ENCODE measurements at places on chromosomes 1 and 21.

GRCh38 chr1:208219659-208220282 is 24.4 kb downstream of the PLXNA2 start:
- H3K27me3 ChIP-seq = peaks cover 20% of the 10 kb centered on the region
- no peak for DNase-seq
- no peaks in the 10 kb centered on the region for H3K4me1 ChIP-seq
- no peaks in the 10 kb centered on the region for H3K36me3 ChIP-seq
- no peak overlapping the region for H3K4me3 ChIP-seq
- H3K27ac ChIP-seq = no peak overlapping the region

- H3K4me3 ChIP-seq = no peak overlapping the region
- DNase-seq = no peak
- H3K27ac ChIP-seq = no peak overlapping the region
- no peaks in the 10 kb centered on the region for H3K27me3 ChIP-seq
- no peaks in the 10 kb centered on the region for H3K36me3 ChIP-seq
- no peaks in the 10 kb centered on the region for H3K4me1 ChIP-seq
These were observed 108.5 kb upstream of the KIF26B start for GRCh38 chr1:245046315-245046714.

DNA sequence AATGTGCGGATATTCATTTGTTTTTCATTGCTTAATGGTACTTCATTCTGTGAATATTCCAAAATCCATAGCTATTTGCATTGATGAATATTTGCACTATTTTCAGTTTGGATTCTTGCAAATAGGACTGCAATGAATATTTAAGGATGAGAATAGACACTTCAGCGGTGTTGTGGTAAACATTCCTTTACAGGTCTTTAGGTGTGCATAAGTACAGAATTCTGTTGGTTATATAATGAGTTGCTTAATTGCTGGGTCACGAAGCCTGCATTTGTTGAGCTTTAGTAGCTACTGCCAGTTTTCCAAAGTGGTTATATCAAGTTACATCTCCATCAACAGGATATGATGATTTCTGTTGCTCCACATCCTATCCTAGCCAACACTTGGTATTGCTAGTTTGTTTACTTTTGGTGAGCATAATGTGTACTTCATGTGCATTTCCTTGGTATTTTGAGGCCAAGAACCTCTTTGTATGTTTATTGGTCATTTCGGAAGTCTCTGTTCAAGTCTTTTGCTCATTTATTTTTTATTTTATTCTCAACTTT is 64.2 kb upstream of the CYYR1 start:
- H3K36me3 ChIP-seq = no peaks in the 10 kb centered on the region
- no peaks in the 10 kb centered on the region for H3K4me1 ChIP-seq
- no peak overlapping the region for H3K27ac ChIP-seq
- H3K27me3 ChIP-seq = no peaks in the 10 kb centered on the region
- no peak overlapping the region for H3K4me3 ChIP-seq

GRCh38 chr1:32249831-32250525 is 1.1 kb upstream of the LCK start:
- no peak overlapping the region for H3K4me3 ChIP-seq
- peak overlapping the region; percentile 98 for H3K27ac ChIP-seq
- H3K36me3 ChIP-seq = peaks cover 5% of the 10 kb centered on the region
- DNase-seq = peak; percentile 93

GRCh38 chr21:39263372-39263771 is 50.1 kb downstream of the BRWD1 start:
- no peak overlapping the region for H3K4me3 ChIP-seq
- DNase-seq = no peak
- peaks cover 94% of the 10 kb centered on the region for H3K36me3 ChIP-seq
- no peak overlapping the region for H3K27ac ChIP-seq
- no peaks in the 10 kb centered on the region for H3K27me3 ChIP-seq

- 0 out of 2 replicates have a peak, but pooled peaks cover 13% of the 10 kb centered on the region for H3K36me3 ChIP-seq
- peak; percentile 44 for DNase-seq
- H3K27ac ChIP-seq = no peak overlapping the region
These were observed 104.7 kb downstream of the CAMTA1 start for GRCh38 chr1:6889875-6890480.

- peaks cover 31% of the 10 kb centered on the region for H3K27me3 ChIP-seq
- no peak overlapping the region for H3K4me3 ChIP-seq
- H3K36me3 ChIP-seq = no peaks in the 10 kb centered on the region
- no peak for DNase-seq
- no peaks in the 10 kb centered on the region for H3K4me1 ChIP-seq
These were observed 2.0 kb downstream of the CAMK2N1 start for GRCh38 chr1:20483833-20484518.

GRCh38 chr1:174297351-174297750 is 138.0 kb downstream of the RABGAP1L start:
- DNase-seq = no peak
- H3K27me3 ChIP-seq = no peaks in the 10 kb centered on the region
- H3K36me3 ChIP-seq = peaks cover 10% of the 10 kb centered on the region
- no peak overlapping the region for H3K27ac ChIP-seq
- H3K4me3 ChIP-seq = no peak overlapping the region
- H3K4me1 ChIP-seq = no peaks in the 10 kb centered on the region
